ENCODE measurements at places on chromosomes 7 and 10.

DNA sequence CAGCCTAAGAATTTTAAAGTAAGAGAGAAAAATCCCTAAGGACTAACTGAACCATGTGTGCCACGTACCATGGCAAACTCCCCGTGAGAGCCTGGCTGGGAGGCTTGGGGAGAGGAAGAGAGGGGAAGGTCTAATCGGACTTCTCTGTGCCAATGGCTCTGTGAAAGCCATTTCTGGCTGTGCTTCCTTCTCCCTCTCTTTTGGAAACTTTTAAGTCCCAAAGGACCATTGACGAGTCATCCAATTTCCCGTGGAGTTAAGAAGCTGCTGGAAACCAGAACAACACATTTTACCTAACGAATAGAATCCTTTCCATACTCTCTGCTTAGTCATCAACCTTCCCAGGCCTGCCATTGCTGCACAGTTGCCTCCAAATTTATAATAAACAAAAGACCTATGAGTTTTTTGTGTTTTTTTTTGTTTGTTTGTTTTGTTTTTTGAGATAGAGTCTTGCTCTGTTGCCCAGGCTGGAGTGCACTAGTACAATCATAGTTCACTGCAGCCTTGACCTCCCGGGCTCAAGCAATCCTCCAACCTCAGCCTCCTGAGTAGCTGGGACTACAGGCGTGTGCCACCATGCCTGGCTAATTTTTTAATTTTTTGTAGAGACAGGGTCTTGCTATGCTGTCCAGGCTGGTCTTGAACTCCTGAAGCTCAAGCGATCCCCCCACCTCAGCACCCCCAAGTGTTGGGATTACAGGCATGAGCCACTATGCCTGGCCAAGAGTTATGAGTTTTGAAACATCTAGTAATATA lies 13.2 kb downstream of the LAMB1 start:
- peaks cover 2% of the 10 kb centered on the region for H3K4me1 ChIP-seq
- no peaks in the 10 kb centered on the region for H3K27me3 ChIP-seq
- H3K4me3 ChIP-seq: no peak overlapping the region

- H3K27me3 ChIP-seq: no peaks in the 10 kb centered on the region
- DNase-seq: no peak
- no peak overlapping the region for H3K4me3 ChIP-seq
- peaks cover 11% of the 10 kb centered on the region for H3K36me3 ChIP-seq
- no peak overlapping the region for H3K27ac ChIP-seq
- H3K4me1 ChIP-seq: no peaks in the 10 kb centered on the region
Observed at GRCh38 chr7:42939457-42940240, 7.5 kb downstream of the MRPL32 start.

GRCh38 chr7:158966780-158967390 lies 110.5 kb downstream of the DYNC2I1 start:
- no peak overlapping the region for H3K4me3 ChIP-seq
- H3K27me3 ChIP-seq: no peaks in the 10 kb centered on the region
- H3K4me1 ChIP-seq: no peaks in the 10 kb centered on the region
- H3K27ac ChIP-seq: no peak overlapping the region
- no peaks in the 10 kb centered on the region for H3K36me3 ChIP-seq

- peaks cover 7% of the 10 kb centered on the region for H3K36me3 ChIP-seq
- no peak overlapping the region for H3K4me3 ChIP-seq
- no peaks in the 10 kb centered on the region for H3K27me3 ChIP-seq
- no peaks in the 10 kb centered on the region for H3K4me1 ChIP-seq
Observed at GRCh38 chr10:97256356-97256755, 36.1 kb downstream of the ARHGAP19 start.

- no peak for DNase-seq
- peaks cover 12% of the 10 kb centered on the region for H3K4me1 ChIP-seq
- H3K27me3 ChIP-seq: peaks cover 18% of the 10 kb centered on the region
- no peaks in the 10 kb centered on the region for H3K36me3 ChIP-seq
- H3K27ac ChIP-seq: no peak overlapping the region
Observed at GRCh38 chr10:43225787-43226153, 41.1 kb downstream of the RASGEF1A start.

DNA sequence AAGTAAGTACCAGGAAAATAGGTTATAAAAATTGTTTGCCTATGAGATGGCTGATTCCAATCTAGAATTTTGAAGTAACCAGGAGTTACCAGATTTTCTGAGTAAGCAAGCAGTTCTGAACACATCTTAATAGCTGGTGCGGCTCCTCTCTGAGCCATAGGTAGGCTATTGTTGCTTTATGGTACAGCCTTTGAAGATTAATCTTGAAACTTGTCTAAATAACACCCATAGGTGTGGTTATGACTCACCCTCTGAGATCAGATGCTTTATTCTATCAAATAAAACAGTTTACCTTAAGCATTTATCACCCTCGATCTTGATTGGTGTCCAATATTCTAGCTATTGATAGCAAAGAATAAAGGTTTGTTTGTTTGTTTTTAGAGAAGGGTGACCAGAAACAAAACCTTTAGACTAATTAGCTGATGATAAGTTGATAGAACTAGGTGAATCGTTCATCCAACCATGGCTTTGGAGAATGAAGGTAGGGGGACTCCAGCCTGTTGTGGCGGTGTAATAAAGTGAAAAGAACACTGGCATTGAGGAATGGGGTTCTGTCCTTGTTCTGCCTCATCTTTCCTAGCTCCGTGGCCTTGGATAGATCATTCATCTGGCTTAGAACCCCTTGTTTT lies 72.2 kb downstream of the VTI1A start:
- no peak overlapping the region for H3K4me3 ChIP-seq
- no peaks in the 10 kb centered on the region for H3K36me3 ChIP-seq
- H3K4me1 ChIP-seq: peaks cover 7% of the 10 kb centered on the region
- H3K27me3 ChIP-seq: no peaks in the 10 kb centered on the region

DNA sequence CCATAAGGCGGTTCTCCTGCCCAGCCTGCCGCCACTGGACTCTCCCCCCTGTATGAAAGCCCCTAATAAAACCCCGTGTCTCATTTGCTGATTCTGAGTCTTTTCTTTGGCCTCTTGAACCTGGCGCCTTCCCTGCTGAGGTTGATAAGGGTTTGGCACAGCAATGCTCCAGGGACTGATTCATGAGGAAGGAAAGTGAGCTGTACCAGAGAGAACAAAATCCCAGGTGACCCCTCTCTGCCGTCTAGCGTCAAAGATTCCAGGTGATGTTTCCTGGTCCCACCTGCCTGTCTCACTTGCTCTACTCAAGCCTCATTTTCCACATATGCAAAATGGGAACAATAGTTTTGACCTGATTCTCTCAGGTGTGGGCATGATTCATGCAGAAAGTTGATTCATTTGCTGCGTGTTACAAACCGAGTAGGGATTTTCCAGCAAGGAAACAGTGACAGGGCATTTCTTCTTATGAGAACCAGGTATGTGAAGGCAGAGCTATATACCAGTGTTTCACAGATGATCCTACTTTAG lies 730.6 kb upstream of the IGFBP3 start:
- no peaks in the 10 kb centered on the region for H3K27me3 ChIP-seq
- DNase-seq: no peak
- H3K4me3 ChIP-seq: no peak overlapping the region
- H3K4me1 ChIP-seq: no peaks in the 10 kb centered on the region

DNA sequence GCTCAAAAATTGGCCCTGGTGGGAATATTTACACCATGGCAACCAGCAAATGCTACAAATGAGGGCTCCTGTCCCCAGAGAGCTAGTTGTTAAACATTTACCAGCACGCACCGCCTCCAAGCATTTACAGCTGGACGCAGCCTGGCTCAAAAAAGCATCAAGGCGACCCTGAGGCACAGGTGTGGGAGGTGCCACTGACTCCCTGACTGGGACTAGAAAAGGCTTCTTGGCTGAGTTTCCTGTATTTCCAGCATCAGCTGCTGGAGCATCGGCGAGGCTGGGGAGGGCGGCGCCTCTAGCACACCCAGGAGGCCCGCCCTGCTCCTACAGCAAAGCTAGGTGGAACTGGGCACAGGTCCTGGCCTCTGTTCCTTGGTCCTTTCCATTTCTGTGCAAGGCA lies 43.5 kb upstream of the ZRANB1 start:
- H3K27ac ChIP-seq: no peak overlapping the region
- no peaks in the 10 kb centered on the region for H3K27me3 ChIP-seq
- DNase-seq: peak; percentile 24
- no peaks in the 10 kb centered on the region for H3K36me3 ChIP-seq
- no peak overlapping the region for H3K4me3 ChIP-seq
- H3K4me1 ChIP-seq: peaks cover 6% of the 10 kb centered on the region
